Esophagus muscularis mucosa (tissue), 4 donors: ENCODE measurements at places on chromosomes 7 and 10. TPM values are rescaled to one million over a fixed set of nuclear protein-coding genes. Genes with fewer than 3 reads are reported as not detected.

Gene CRPPA
- total RNA-seq: 3.3 TPM

- H3K4me3 ChIP-seq: no peak overlapping the region
- no peaks in the 10 kb centered on the region for H3K27me3 ChIP-seq
- H3K27ac ChIP-seq: no peak overlapping the region
These were observed 70.6 kb downstream of the MALRD1 start for GRCh38 chr10:19119191-19119590.

Gene DYNC1I1
- total RNA-seq: 11.0 TPM

- H3K27ac ChIP-seq: no peak overlapping the region
- no peak for DNase-seq
- H3K36me3 ChIP-seq: no peaks in the 10 kb centered on the region
- peaks cover 10% of the 10 kb centered on the region for H3K4me1 ChIP-seq
- H3K4me3 ChIP-seq: no peak overlapping the region
- H3K27me3 ChIP-seq: no peaks in the 10 kb centered on the region
These were observed 129.2 kb downstream of the BBS9 start for GRCh38 chr7:33258491-33258951.

DNA sequence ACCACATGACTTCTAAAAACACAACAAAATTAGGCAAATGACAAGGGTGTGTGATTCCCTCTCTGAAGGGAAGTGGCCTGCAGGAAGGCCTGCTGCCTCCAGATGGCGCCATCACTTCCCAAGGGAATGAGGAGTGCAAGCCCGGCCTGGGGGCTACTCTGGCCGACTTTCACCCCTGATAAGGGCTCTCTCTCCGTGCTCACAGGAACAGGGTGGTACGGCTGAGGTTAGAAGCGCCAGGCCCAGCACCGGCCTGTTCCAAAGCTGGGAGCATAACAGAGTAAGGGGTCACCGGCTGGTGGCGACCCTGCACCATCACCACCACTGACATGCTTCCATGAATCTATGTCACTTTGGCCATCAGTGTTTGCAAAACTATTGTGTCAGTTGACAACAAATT is 13.1 kb downstream of the RBP3 start:
- H3K4me1 ChIP-seq: no peaks in the 10 kb centered on the region
- no peaks in the 10 kb centered on the region for H3K27me3 ChIP-seq
- no peak overlapping the region for H3K27ac ChIP-seq
- no peak overlapping the region for H3K4me3 ChIP-seq
- DNase-seq: no peak
- no peaks in the 10 kb centered on the region for H3K36me3 ChIP-seq

DNA sequence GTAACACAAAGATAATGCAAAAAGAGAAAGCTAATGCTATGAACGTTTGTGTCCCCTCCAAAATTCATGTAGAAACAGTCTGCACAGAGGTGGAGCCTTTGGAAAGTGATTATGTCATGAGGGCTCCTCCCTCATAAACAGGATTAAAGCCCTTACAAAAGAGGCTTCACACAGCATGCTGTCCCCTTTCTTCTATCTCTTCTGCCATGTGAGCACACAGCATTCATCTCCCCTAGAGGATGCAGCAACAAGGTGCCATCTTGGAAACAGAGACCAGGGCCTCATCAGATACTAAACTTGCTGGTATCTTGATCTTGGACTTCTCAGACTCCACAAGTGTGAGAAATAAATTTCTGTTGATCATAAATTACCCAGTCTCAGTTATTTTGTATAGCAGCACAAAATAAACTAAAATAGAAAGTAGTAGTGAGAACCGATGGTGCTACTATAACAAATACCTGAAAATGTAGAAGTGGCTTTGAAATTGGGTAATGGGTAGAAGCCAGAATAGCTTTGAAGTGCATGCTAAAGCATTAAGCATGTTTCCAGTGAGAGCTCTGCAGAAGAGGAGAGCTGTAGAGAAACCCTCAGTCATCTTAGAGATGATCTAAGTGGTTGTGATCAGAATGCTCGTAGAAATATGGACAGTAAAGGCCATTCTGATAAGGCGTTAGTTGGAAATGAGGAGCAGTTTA is 108.7 kb downstream of the DNAJC1 start:
- no peaks in the 10 kb centered on the region for H3K27me3 ChIP-seq
- H3K27ac ChIP-seq: no peak overlapping the region
- peaks cover 20% of the 10 kb centered on the region for H3K36me3 ChIP-seq

Gene CFAP46
- total RNA-seq: 0.39 TPM

GRCh38 chr7:5363729-5364128 is 59.9 kb downstream of the TNRC18 start:
- no peaks in the 10 kb centered on the region for H3K27me3 ChIP-seq
- DNase-seq: no peak
- peak overlapping the region; percentile 62 for H3K27ac ChIP-seq
- H3K4me3 ChIP-seq: no peak overlapping the region
- peaks cover 44% of the 10 kb centered on the region for H3K36me3 ChIP-seq
- H3K4me1 ChIP-seq: peaks cover 11% of the 10 kb centered on the region

Gene AKR1C2
- 12.7 TPM for total RNA-seq

GRCh38 chr10:52706332-52707070 is 66.1 kb downstream of the MBL2 start:
- no peaks in the 10 kb centered on the region for H3K36me3 ChIP-seq
- no peak overlapping the region for H3K4me3 ChIP-seq
- H3K27ac ChIP-seq: no peak overlapping the region

GRCh38 chr10:75754096-75754831 is 322.8 kb downstream of the LRMDA start:
- no peaks in the 10 kb centered on the region for H3K27me3 ChIP-seq
- DNase-seq: peak; percentile 42
- no peaks in the 10 kb centered on the region for H3K4me1 ChIP-seq
- H3K4me3 ChIP-seq: no peak overlapping the region
- no peaks in the 10 kb centered on the region for H3K36me3 ChIP-seq

GRCh38 chr7:157502701-157503111 is 165.9 kb downstream of the DNAJB6 start:
- H3K27ac ChIP-seq: no peak overlapping the region
- no peak overlapping the region for H3K4me3 ChIP-seq
- no peak for DNase-seq

DNA sequence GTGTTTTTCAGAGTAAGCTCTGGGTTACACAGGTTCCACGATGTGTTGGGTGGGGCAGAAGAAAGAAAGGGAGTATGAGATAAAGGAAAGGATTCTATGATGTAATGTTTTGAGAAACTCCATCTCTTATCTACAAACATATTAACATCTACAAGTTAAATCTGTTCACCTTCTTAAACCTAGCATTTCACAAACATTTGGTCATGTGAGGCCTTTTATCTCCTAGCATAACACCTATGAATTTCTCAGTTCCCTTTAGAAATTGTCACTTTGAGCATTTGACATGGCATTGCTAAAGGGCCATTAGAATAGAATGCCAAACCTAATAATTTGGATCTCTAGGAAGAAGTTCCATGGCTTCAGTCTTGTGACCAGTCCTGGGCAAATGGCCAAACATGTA is 217.1 kb upstream of the AOAH start:
- no peaks in the 10 kb centered on the region for H3K27me3 ChIP-seq
- no peak overlapping the region for H3K4me3 ChIP-seq
- no peak for DNase-seq

Gene HOXA13
- not detected for total RNA-seq

GRCh38 chr7:7688310-7688709 is 30.1 kb downstream of the RPA3 start:
- no peak overlapping the region for H3K4me3 ChIP-seq
- no peaks in the 10 kb centered on the region for H3K36me3 ChIP-seq
- H3K27me3 ChIP-seq: no peaks in the 10 kb centered on the region
- H3K27ac ChIP-seq: no peak overlapping the region
- peaks cover 20% of the 10 kb centered on the region for H3K4me1 ChIP-seq

DNA sequence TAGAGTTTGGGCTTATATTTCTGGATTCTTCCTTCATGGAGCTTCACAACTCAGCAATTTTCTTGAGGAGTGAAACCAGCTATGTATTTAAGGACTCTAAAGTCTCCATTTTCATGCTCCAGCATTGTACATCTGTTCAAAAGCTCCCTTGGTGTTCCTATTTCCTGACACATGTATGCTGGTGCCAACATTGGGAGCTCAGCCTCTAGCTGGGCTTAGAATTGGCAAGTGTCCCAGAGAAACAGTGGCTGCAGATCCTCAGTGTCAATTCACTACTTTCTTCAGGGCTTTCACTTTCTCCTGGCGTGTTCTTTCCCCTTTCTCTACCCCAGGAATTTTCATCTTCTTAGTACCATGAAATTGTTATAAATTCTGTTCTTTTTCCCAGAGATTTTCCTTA is 103.1 kb downstream of the ZNF467 start:
- no peaks in the 10 kb centered on the region for H3K27me3 ChIP-seq
- DNase-seq: no peak
- H3K36me3 ChIP-seq: no peaks in the 10 kb centered on the region
- peaks cover 12% of the 10 kb centered on the region for H3K4me1 ChIP-seq
- no peak overlapping the region for H3K27ac ChIP-seq

GRCh38 chr7:20783125-20783699 is 3.5 kb downstream of the SP8 start:
- H3K4me1 ChIP-seq: peaks cover 43% of the 10 kb centered on the region
- H3K27me3 ChIP-seq: peaks cover 92% of the 10 kb centered on the region
- H3K4me3 ChIP-seq: no peak overlapping the region
- no peak overlapping the region for H3K27ac ChIP-seq
- H3K36me3 ChIP-seq: no peaks in the 10 kb centered on the region

GRCh38 chr10:4790045-4790444 is 36.0 kb upstream of the AKR1E2 start:
- no peaks in the 10 kb centered on the region for H3K27me3 ChIP-seq
- H3K27ac ChIP-seq: no peak overlapping the region
- H3K4me1 ChIP-seq: no peaks in the 10 kb centered on the region
- H3K36me3 ChIP-seq: no peaks in the 10 kb centered on the region
- no peak overlapping the region for H3K4me3 ChIP-seq
- DNase-seq: no peak

DNA sequence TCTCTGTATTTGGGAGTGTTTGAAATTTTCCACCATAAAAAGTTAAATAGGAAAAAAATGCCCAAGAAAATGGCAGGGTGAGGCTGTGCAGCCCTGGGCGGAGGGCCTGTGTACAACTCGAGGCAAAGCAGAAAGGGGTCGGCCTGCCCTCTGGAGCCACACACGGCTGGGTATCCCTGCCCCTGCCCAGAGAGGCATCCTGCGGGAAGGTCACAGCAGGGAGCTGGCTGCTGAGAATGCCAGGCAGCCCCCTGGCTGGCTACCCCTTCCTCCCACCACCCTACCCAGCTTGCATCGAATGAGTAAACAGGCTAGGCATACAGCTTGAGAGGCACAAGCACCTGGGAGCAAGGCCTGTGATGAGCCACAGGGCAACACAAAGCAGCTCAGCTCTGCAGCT is 46.1 kb downstream of the CAMK2B start:
- no peaks in the 10 kb centered on the region for H3K36me3 ChIP-seq
- no peak overlapping the region for H3K4me3 ChIP-seq
- H3K4me1 ChIP-seq: peaks cover 20% of the 10 kb centered on the region
- DNase-seq: no peak
- no peak overlapping the region for H3K27ac ChIP-seq
- H3K27me3 ChIP-seq: no peaks in the 10 kb centered on the region

DNA sequence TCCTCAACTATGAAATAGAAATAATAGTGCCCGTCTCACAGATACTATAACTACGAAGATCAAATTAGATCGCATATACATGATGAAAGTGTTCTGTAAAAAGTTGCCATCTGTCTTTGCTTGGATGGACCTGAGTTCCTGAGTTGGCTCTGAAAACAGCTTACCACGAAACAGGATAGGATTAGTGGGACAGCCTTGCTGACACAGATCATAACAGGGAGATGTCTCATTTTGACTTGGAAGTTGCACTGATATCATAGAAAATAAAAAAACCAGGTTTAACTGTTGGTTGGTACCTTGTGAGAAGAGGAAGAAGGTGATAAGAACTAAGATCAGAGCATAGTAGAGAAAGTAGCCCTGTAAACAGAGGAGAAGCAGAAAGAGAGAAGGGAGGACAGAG is 79.3 kb upstream of the AGBL3 start:
- no peak for DNase-seq
- no peak overlapping the region for H3K4me3 ChIP-seq
- H3K4me1 ChIP-seq: peaks cover 46% of the 10 kb centered on the region
- no peaks in the 10 kb centered on the region for H3K36me3 ChIP-seq
- peak overlapping the region; percentile 62 for H3K27ac ChIP-seq

Gene CTNNA3
- total RNA-seq: 20.2 TPM

- H3K4me1 ChIP-seq: no peaks in the 10 kb centered on the region
- no peak for DNase-seq
- no peak overlapping the region for H3K27ac ChIP-seq
- H3K36me3 ChIP-seq: no peaks in the 10 kb centered on the region
- H3K4me3 ChIP-seq: no peak overlapping the region
These were observed 370.6 kb downstream of the PARD3 start for GRCh38 chr10:34444223-34445183.

DNA sequence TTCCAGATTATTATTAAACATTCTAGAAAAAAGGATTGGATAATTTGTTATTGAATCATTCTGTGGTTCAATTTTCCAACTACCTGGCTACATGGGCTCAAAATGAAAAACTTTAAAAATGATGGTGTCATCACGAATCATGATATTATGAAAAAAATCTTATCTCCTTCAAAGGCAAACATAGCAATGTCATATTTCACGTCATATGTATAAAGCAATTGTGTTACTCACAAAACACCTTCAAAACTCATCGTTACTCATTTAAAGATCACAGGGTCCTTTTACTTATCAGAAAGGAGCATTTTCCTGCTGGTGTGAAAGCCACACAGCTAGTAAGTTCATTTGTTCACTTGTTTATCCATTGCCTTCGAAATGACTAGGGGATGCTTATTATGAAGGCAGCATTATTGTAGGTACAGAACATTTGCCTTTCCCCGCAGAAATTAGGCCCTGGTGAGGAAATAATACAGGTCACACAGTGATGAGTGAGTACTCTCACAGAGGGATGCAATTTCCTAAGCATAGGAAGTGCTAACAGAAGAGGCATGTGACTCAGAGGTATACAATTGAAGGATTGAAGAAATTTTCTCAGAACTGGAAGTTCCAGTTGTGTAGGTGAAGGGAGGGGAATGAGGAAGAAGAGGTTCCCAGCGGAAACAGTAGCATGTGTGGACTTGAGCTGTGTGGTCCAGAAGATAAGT is 478.7 kb downstream of the INHBA start:
- H3K4me3 ChIP-seq: no peak overlapping the region
- no peaks in the 10 kb centered on the region for H3K36me3 ChIP-seq
- no peaks in the 10 kb centered on the region for H3K4me1 ChIP-seq
- no peak for DNase-seq
- H3K27me3 ChIP-seq: no peaks in the 10 kb centered on the region

GRCh38 chr10:78356291-78356900 is 322.7 kb downstream of the RPS24 start:
- no peak overlapping the region for H3K4me3 ChIP-seq
- no peak for DNase-seq
- no peaks in the 10 kb centered on the region for H3K4me1 ChIP-seq
- H3K27ac ChIP-seq: no peak overlapping the region

DNA sequence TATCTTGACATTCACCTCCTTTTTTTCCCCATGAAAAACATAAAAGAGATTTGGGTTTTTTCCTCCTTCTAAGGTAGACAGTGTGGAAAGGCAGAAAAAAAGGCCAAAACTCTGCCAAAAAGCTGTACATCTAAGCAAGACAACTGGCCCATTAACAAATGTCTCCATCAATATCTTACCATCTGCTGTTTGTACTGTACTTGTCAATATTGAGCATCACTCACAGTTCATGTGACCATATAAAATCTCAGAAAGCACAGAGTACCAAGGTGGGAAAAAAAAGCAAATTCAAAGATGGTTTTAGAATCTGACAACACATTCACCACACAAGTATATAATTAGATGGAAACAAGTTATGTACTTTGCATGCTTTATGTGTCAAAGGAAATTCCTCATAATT is 52.6 kb downstream of the CACNA2D1 start:
- no peak overlapping the region for H3K4me3 ChIP-seq
- H3K4me1 ChIP-seq: peaks cover 14% of the 10 kb centered on the region
- H3K36me3 ChIP-seq: no peaks in the 10 kb centered on the region
- H3K27me3 ChIP-seq: no peaks in the 10 kb centered on the region
- no peak for DNase-seq
- no peak overlapping the region for H3K27ac ChIP-seq
